ENCODE measurements at places on chromosomes 1 and 21.
A peak's percentile ranks its signal among the peaks of the same experiment; 100 is the strongest.

DNA sequence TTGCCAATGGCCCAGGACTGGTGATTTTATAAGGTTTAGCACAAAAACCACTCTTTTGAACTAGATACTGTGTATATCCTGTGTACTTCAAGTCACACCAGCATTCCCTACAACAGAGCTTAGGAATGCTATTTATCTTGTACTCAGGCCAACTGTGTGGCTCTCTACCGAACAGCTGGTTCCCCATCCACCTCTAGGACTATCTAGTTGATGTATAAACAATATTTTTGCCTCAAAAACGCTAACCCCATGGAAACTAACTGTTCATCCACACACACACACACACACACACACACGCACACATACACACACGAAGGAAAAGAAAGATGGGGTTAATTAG lies 28.7 kb upstream of the SLC45A3 start:
- no peak for DNase-seq

DNA sequence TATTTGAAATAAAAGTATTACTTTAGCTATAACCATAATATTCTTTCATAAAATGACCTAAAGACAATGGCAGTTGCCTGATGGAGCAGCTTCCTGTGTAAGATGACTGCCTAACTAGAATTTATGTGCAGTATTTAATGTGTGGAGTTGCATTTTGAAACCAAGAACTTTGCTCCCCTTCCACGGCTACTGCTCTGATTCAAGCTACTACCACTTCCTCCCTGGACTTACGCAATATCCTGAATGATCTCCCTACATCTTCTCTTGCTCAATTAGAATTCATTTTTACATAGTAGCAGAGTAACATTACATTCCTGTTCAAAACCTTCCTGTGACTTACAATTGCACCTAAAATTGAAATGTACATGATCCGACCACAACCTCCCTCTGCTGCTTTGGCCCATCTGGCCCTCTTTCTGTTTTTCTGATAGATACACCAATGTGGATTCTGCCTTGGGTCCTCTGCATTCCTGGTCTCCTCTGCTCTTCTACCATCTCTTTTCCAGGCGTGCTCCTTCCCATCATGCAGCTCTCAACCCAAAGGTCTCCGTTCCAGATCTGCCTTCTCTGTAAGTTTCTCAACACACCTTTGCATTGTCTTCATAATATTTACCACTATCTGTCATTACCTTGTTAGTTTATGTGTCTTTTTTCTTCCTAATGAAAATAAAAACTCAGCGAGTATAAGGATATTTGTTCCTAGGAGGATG lies 47.4 kb upstream of the USP25 start:
- DNase-seq, result no peak

DNA sequence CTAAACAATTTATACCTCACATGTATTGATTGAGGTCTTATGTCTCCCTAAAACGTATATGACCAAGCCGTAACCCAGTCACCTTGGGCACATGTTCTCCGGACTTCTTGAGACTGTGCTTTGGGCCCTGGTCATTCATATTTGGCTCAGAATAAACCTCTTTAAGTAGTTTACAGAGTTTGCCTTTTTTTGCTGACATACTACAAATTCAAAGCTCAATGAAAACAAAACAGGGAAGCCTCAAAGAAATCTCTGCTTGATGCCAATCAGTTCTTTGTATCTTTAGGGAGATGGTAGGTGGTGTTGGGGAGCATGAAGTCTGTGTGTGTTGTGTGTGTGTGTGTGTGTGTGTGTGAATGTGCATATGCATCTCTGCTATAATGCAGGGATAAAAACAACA lies 247.0 kb downstream of the KCNJ6 start:
- DNase-seq, result no peak

DNA sequence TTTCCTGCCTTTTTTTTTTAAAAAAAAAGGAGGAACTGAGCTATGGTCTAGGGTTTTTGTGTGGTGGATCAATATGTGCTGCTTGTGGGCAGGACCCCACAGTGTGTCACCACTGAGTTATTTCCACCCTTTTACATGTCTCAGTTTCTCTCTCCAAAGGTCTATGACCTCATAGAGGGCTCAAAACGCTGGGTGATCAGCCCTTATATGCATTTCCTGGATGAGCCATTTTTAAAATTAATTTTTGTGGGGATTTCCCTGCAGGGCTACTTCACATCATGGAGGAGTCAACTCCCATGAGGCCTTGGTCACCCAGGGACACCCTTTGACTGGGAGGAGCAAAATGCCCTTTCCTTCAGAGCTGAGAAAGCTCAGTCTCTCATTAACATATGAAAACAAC lies 20.7 kb upstream of the HAO2 start:
- DNase-seq, result no peak

DNA sequence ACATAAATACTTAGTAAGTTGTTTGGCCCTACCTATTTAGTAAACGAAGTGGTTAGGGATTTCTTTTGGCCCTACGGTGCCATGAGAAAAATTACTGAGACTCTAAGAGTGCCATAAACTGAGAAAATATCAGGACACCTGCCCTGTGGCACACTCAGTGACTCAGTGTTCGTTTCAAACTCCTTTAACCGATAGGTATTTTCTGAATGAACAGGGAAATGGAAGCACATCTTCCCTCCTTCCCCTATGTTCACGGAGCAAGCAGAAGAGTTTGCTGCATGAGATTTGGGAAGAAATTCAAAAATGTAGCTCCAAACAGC lies 134.2 kb downstream of the KAZN start:
- DNase-seq, result no peak

GRCh38 chr1:222046684-222047263 lies 304.9 kb upstream of the DUSP10 start:
- DNase-seq, result no peak

DNA sequence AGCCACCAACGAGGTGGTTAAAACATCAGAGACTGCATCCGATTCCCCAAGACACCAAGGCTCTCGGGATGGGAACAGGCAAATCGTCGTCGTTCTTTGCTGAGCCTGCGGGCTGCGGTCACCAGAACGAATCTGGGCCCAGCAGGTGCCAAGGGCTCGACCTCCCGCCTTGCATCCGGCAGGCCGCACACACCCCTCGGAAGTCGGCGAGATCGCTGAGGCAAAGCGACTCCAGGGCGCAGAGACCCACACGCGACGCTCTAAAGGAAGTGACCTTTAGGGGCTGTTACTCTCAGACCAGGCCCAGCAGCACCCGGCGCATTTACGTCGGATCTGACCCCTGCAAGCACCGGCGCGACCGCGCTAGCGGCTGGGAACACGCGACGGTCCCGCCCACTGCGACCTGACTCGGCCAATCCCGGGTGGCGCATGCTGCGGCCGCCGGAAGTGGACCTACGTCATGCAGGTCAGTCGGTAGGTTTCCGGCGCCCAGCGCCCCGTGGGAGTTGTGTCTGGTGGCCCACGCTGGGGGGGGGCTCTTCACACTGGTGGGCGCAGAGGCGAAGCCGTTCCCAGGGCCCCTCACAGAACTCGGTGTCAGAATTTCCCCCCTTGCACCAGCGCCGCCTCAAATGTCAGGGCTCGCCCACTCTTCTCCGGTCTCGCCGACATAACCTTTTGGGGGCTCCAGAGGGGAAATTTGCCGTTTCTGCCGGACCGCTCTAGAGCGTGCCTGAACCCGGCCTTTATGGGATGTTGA lies 7.5 kb upstream of the PARK7 start:
- peak; percentile 100 for DNase-seq

GRCh38 chr21:45147473-45148315 lies 73.3 kb downstream of the ADARB1 start:
- DNase-seq, result no peak

DNA sequence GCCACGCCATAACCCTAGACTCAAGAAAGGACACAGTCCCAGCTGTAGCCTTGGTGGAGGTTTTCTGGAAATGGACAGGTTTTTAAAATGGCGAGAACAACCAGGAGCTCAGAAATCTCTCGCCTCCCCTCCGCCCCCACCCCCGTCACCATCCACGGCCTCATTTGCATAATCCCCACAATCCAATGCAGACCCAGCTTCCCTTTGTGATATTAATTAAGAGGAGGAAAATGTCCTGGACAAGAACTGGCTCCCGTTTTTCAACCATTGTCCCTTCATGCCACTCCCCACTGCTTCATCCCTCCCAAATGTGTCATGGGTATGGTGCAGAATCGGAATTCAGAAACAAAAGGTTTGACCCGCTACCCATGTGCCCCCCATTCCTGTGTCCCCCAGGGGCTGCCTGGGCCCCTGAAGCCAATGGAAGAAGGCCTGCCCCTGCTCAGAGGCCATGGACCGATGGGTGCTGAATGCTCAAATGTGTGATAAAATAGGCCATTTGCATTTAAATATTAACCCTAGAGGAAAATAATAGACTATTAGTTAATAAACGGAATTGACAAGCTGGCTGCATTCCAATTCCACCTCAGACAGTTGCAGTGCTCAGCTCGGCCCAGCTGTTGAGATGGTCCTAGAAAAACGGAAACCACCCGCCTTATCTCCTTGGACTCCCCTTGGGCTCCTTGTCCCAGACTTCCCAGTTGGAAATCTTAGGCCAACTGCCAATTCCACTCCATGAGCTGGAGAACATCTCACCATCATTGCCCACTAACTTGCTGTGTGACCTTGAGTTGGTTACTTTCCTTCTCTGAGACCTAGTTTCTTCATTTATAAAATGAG lies 10.7 kb upstream of the EPHB2 start:
- no peak for DNase-seq

- DNase-seq, result no peak
Observed at GRCh38 chr1:110645821-110646735, 28.7 kb downstream of the KCNA3 start.

DNA sequence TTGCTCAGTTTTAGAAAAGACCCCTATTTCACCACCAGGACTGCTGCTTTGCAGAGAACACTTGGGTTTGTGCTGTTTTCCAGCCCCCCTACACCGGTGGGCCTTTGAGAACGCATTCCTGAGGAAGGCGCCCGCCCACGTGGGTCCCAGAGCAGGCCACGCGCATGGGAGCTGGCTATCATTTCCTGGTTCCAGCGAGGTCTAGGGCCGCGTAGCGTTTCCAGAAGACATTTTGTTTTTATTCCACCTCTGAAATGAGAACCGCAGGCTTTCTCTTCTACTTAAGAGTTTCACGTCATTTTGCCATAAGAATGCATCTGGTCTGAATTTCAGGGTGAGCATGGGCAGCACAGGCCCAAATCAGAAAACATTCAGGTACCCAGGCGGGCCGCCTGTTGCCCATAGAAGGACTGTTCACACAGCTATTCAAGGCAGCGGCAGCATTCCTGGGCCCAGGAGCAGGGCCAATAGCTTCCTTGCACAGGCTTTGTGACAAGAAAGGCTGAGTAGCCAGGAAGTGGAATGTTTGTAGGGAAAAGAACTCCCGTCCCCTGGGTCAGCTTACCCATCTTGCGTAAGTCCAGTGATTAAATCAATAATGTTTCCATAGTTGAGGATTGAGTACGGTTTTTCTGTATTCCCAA lies 1.4 kb upstream of the KLHL21 start:
- no peak for DNase-seq

GRCh38 chr1:220045356-220046051 lies 801 bp downstream of the EPRS1 start:
- no peak for DNase-seq

- no peak for DNase-seq
Observed at GRCh38 chr1:208189183-208189582, 55.0 kb downstream of the PLXNA2 start.

GRCh38 chr1:18855573-18855972 lies 3.9 kb downstream of the TAS1R2 start:
- no peak for DNase-seq

DNA sequence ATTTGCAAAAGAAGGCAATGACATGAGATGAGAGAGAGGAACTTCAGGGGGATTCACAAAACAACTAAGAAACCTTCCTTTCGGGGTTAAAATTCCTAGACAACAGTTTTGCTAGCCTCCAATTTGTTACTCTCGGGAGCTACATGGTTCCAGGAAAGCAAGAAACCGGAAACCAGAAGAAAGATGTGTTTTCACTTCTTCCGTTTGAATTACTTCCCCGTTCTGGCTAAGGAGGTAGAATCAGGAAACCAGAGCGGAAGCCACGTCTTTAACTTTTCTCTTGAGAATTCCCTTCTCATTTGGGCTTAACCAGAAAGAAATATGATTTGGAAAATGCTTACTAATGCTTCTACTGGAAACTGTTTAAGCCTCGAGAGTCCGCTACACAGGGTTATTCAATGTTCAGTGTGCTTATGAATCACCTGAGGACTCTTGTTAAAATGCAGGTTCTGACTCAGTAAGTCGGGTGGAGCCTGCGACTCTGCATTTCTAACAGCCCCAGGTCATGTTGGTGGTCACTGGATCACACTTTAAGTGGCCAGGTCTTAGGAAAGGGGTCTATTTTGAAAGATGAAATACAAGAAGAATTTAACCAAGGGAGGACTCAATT lies 43.5 kb upstream of the MCOLN3 start:
- no peak for DNase-seq

- no peak for DNase-seq
Observed at GRCh38 chr1:234862944-234863515, 253.1 kb upstream of the IRF2BP2 start.

GRCh38 chr1:208526613-208527125 lies 282.5 kb upstream of the PLXNA2 start:
- no peak for DNase-seq

DNA sequence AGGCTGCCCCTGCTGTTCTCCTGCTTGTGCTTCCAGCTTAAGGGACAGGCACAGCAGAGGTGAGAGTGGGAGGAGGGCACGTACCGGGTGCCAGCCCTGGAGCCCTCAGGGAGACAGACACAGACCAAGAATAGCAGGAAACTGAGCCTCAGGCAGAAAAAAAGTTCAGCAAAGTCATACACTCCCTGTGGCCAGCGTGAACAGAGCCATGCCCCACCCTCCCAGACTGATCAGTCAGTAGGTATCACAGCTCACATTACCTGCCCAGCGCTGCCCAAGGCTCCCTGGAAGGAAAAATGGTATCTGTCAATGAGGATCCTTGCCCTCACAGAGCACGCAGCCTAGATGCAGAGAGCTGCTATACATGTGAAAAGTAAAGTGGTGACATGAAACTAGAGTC lies 1.3 kb downstream of the UBL4B start:
- DNase-seq, result no peak

GRCh38 chr1:33973799-33974545 lies 110.1 kb downstream of the HMGB4 start:
- no peak for DNase-seq

DNA sequence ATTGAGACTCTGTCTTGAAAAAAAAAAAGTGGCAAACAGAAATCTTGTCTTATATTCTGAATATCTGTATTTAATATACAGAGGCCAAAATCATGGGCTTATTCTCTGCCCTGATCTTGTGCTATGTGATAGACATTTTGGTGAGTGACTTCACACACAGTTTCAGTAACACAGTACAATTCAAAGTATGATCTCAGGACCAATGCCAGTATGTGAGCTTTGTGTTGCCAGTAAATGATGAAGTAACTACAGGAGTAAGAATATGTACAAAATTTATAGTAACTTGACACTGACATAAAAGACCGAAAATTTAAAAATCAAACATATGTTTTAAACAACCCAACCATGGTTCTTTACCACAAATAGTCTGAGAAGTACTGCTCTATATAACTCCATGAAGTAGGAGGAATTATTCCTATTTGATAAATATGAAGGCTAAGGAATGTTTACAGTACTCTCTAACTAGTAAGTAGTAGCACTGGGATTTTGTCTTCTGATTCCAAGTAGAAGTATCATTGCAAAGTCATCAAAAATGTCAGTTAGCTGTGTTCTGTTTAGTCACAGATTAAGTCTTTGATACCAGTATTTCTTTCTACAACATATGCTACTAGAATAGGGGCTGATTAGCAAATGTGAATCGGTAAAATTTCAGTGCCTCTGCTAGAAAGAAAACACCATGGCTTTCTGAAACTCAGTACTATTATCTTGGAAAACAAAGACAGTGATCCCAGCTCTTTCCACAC lies 25.3 kb downstream of the DPH5 start:
- DNase-seq, result no peak
